ENCODE measurements at places on chromosomes 12 and 14. TPM values are rescaled to one million over a fixed set of nuclear protein-coding genes. Genes with fewer than 3 reads are reported as not detected.

Gene FAM90A1
- total RNA-seq: 0.21 TPM

Gene SLC17A8
- not detected for total RNA-seq

Gene SLC25A21
- 1.2 TPM for total RNA-seq

Gene PLBD1
- 4.6 TPM for total RNA-seq

Gene CACNA2D4
- total RNA-seq: not detected

Gene RHEBL1
- 4.9 TPM for total RNA-seq

Gene TMCC3
- total RNA-seq: 1.6 TPM

Gene CD69
- total RNA-seq: not detected

Gene RERG
- total RNA-seq: 0.25 TPM

Gene SOX5
- total RNA-seq: not detected

Gene RTL1
- 0.23 TPM for total RNA-seq

Gene DLGAP5
- 41.4 TPM for total RNA-seq

Gene AQP5
- total RNA-seq: not detected

Gene SINHCAF
- total RNA-seq: 44.3 TPM

Gene CLECL1
- not detected for total RNA-seq

Gene MYO1H
- not detected for total RNA-seq

Gene GUCY2C
- not detected for total RNA-seq

Gene FAM181A
- total RNA-seq: not detected

Gene CCER1
- not detected for total RNA-seq

Gene KCNMB4
- 0.16 TPM for total RNA-seq

Gene P2RX7
- total RNA-seq: not detected

Gene SIX4
- total RNA-seq: 2.8 TPM

Gene BHLHE41
- total RNA-seq: 0.69 TPM

Gene FAIM2
- not detected for total RNA-seq

Gene LIN7A
- total RNA-seq: 0.62 TPM

Gene GPRC5D
- not detected for total RNA-seq

Gene TOMM20L
- total RNA-seq: not detected

Gene DHRS4L2
- total RNA-seq: 29.5 TPM

Gene LRTM2
- total RNA-seq: not detected

Gene CEBPE
- 0.08 TPM for total RNA-seq

Gene MYH6
- 0.13 TPM for total RNA-seq

Gene RHOJ
- total RNA-seq: not detected

Gene MMP19
- total RNA-seq: 0.62 TPM

Gene CHGA
- total RNA-seq: 1.7 TPM

Gene KRT85
- not detected for total RNA-seq

Gene CDC42BPB
- 88.2 TPM for total RNA-seq

Gene MEG3
- total RNA-seq: 41.2 TPM

Gene LRRC10
- total RNA-seq: not detected

Gene ADAM21
- not detected for total RNA-seq

Gene OS9
- 110 TPM for total RNA-seq

Gene OTX2
- not detected for total RNA-seq

Gene GALNT9
- total RNA-seq: 4.1 TPM

Gene MFAP5
- total RNA-seq: 0.12 TPM

Gene SELPLG
- total RNA-seq: 0.97 TPM

Gene RD3L
- total RNA-seq: not detected

Gene FOXM1
- total RNA-seq: 89.2 TPM

Gene GARIN6
- not detected for total RNA-seq

Gene HOXC11
- total RNA-seq: 0.90 TPM

Gene FERMT2
- total RNA-seq: 33.9 TPM

Gene TROAP
- total RNA-seq: 81.1 TPM

Gene DNAI7
- total RNA-seq: 0.08 TPM

Gene MAP1LC3B2
- 1.3 TPM for total RNA-seq

Data from A549 treated with Hydrocortisone at 1 μM for 4 hours (cell line).